ENCODE measurements at places on chromosomes 1 and 21. TPM values are rescaled to one million over a fixed set of nuclear protein-coding genes. Genes with fewer than 3 reads are reported as not detected.

DNA sequence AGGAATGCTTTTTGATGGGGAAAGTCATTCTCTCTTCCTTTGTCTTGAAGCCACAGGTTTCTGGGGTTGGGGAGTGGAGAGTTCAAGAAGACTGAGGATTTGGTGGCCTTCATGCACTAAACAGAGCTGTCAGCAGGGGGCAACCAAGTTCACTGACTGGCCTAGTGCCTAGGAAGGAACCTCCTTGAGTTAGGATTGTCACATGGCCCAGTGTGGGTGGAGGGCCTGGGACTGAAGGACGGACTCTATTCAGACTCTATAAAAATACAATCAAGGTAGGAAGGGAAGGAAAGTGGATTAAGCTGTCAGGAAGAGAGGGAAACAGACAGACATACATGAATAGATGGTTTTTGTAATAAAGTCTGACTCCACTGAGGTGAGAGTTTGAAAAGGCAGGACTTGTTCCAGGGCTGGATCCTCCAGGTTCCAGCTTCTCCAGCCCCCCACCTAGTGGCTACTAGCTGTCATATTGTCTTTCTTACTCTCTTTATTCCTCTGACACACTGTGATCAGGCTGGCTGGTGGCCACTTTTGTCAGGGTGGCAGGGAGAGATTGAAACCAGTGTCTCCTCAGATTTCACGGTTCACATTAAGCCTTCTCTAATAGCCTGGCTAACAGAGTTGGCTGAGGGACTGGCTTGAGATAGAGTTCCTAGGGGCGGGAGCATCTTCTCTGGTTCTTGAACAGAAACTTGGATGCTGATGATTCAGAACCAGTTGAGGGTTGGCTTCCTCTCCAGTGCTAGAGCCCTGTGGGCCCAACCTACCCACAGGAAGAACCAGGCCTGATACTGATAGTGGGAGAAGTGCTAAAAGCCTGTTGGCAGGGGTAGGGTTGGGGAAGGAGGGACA, 4.1 kb upstream of the SH3BGRL3 start:
- H3K27ac ChIP-seq = peak overlapping the region; percentile 97
- H3K4me3 ChIP-seq = peak overlapping the region; percentile 70
- peaks cover 61% of the 10 kb centered on the region for H3K4me1 ChIP-seq
- peaks cover 35% of the 10 kb centered on the region for H3K36me3 ChIP-seq
- H3K27me3 ChIP-seq = peaks cover 1% of the 10 kb centered on the region

GRCh38 chr1:22318279-22318981, 133.2 kb upstream of the ZBTB40 start:
- H3K27ac ChIP-seq = no peak overlapping the region
- no peak for DNase-seq
- H3K36me3 ChIP-seq = no peaks in the 10 kb centered on the region
- H3K4me3 ChIP-seq = no peak overlapping the region

GRCh38 chr1:169240449-169241232, 127.0 kb downstream of the NME7 start:
- H3K4me3 ChIP-seq = peak overlapping the region; percentile 62
- DNase-seq = no peak
- H3K4me1 ChIP-seq = peaks cover 12% of the 10 kb centered on the region
- H3K27ac ChIP-seq = no peak overlapping the region
- H3K27me3 ChIP-seq = no peaks in the 10 kb centered on the region

- peak overlapping the region; percentile 20 for H3K27ac ChIP-seq
- no peak overlapping the region for H3K4me3 ChIP-seq
- no peaks in the 10 kb centered on the region for H3K27me3 ChIP-seq
- peaks cover 64% of the 10 kb centered on the region for H3K4me1 ChIP-seq
Measured at GRCh38 chr1:111565968-111566367, 53.6 kb upstream of the RAP1A start.

DNA sequence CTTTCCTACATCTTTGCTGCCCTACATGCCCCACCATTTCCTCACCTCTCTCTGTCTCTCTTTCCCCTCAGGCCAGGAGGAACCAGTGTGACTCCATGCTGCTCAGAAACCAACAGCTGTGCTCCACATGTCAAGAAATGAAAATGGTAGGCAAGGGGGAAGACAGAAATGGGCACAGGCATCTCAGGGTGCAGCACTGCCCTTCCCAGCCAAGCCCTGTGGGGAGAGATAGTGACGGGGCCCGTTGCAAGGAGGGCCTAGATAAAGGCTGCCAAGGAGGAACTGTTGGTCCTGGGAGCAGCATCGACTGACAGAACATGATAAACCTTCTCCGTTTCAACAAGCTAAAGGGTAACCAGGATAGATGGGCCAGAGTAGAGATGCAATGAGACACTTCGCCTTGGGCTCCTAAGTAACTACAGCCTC, 12.5 kb upstream of the PIGC start:
- no peak overlapping the region for H3K27ac ChIP-seq
- no peak overlapping the region for H3K4me3 ChIP-seq
- H3K4me1 ChIP-seq = peaks cover 34% of the 10 kb centered on the region
- no peaks in the 10 kb centered on the region for H3K36me3 ChIP-seq
- peaks cover 3% of the 10 kb centered on the region for H3K27me3 ChIP-seq

DNA sequence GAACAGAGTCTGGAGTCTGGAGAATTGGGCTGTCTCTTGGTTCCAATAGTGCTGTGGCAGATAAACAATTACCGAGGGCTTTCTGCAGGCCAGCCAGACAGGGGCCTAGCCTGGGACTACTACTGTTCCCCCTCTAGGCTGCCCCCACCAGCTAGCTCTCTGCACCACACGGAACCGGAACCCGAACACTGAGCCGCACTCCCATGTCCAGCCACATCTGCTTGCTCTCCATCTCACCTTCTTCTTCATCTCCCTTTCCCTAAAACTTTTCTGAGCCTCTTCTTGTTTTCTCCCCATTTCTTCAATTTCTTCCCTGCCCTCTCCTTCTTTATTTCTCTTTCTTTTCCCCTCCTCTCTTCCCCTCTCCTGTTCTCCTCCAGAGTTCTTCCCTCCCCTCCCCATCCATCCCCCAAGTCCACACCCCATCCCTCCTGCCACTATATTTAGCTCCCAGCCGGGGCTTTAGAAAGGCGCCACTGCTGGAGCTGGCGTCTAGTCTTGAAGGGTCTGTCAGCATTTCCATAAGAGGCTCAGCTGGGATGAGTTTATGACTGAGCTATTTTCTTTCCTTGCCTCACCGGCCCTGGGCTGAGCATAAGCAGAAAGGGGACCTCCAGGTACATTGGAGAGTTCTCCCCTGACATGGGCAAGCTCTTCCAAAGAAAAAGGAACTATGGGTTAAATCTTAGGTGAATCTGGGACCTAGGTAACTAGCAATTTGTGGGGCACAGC, 25.7 kb upstream of the ATP2B4 start:
- H3K27me3 ChIP-seq = peaks cover 6% of the 10 kb centered on the region
- no peak overlapping the region for H3K4me3 ChIP-seq
- peaks cover 22% of the 10 kb centered on the region for H3K4me1 ChIP-seq
- no peak overlapping the region for H3K27ac ChIP-seq
- no peaks in the 10 kb centered on the region for H3K36me3 ChIP-seq

DNA sequence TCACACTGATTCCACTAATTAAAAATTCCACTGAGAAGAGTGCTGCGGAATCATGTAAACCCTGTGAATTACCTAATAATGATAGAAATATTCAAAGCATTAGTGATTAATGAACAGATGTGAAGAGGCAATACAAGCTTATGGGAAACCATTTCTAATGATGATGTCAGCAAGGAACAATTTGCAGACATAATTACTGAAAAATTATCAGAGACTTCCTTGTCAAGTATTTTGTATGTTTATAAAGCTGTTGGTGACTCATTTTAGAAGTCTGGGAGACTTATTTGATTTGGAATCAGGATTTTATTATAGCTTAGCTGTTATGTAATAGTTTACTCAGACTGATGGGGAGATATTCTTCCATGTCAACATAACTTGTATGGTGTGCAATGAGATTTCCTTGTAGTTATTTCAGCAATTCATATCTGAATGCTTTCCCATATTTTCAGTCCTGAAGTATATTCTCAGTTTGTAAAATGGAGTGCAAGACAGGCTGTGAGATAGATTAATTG, 135.5 kb downstream of the TGFB2 start:
- H3K4me3 ChIP-seq = peak overlapping the region; percentile 47
- H3K27me3 ChIP-seq = no peaks in the 10 kb centered on the region
- peak overlapping the region; percentile 93 for H3K27ac ChIP-seq
- peaks cover 5% of the 10 kb centered on the region for H3K36me3 ChIP-seq
- peak; percentile 89 for DNase-seq
- peaks cover 71% of the 10 kb centered on the region for H3K4me1 ChIP-seq

DNA sequence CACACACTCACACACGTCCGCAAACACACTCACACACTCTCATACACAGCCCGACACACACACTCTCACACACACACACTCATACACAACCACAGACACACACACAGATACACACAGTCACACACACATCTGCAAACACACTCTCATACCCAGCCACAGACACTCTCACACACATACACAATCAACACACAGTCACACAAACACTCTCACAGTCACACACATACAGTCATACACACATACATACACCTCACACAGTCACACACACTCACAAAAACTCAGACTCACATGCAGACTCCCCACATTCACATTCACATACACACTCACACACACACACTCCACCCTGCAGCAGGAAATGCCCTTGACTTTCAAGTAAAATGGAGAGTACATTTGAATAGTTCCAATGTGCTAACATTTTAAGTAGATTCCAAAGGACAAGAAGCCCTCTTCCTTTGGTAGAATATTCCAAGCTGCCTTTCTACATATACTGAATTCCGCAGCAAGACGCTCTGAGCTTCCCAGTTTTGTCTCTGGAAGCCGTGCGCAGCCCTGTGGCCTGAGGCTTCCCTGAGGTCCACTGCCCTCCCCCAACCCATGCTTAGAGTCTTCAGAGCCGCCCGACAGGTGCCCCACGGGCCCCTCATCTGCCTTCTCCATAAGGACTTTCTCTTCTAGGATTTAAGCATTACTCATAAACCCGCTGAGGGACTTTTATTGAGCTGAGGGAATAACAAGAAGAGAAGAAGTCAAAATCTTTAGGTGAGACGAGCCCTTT, 9.7 kb downstream of the BATF3 start:
- peaks cover 3% of the 10 kb centered on the region for H3K27me3 ChIP-seq
- no peak overlapping the region for H3K27ac ChIP-seq
- peaks cover 7% of the 10 kb centered on the region for H3K4me1 ChIP-seq
- H3K4me3 ChIP-seq = no peak overlapping the region
- no peaks in the 10 kb centered on the region for H3K36me3 ChIP-seq

GRCh38 chr1:29521438-29521715, 285.1 kb downstream of the PTPRU start:
- peaks cover 5% of the 10 kb centered on the region for H3K27me3 ChIP-seq
- DNase-seq = no peak
- H3K27ac ChIP-seq = no peak overlapping the region
- H3K4me1 ChIP-seq = no peaks in the 10 kb centered on the region

DNA sequence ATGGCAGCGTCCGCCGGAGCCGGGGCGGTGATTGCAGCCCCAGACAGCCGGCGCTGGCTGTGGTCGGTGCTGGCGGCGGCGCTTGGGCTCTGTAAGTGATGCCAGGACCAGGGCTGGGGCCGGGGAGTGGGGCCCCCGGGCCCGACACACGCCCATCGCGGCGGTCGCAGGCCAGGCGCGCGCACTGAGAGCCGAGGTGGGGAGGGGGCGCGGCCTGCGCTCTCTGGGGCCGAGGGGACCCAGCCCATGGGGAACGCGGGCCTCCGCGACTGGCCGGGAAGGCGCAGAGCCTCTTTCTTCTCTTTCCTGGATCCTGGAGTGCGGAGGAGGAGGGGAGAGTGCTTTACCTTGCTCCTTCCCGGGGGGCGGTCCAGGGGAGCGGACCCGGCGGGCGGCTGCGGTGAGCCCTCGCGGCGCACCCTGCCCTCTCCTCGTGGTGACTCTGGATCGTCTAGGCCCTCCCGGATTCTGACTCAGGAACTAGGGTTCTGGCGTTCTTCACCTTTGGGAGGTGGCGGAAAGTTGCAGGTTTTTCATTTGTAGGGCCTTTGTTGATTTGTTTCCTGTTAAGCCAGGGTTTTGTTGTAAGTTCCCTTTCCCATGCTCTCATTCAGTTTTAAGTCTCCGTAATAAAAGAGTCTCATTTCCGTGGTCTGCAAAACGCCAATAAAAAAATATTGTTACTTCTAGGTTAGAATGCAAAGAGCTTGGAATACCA, 529 bp downstream of the MPZL1 start:
- H3K4me1 ChIP-seq = peaks cover 75% of the 10 kb centered on the region
- peak overlapping the region; percentile 76 for H3K27ac ChIP-seq
- DNase-seq = no peak

DNA sequence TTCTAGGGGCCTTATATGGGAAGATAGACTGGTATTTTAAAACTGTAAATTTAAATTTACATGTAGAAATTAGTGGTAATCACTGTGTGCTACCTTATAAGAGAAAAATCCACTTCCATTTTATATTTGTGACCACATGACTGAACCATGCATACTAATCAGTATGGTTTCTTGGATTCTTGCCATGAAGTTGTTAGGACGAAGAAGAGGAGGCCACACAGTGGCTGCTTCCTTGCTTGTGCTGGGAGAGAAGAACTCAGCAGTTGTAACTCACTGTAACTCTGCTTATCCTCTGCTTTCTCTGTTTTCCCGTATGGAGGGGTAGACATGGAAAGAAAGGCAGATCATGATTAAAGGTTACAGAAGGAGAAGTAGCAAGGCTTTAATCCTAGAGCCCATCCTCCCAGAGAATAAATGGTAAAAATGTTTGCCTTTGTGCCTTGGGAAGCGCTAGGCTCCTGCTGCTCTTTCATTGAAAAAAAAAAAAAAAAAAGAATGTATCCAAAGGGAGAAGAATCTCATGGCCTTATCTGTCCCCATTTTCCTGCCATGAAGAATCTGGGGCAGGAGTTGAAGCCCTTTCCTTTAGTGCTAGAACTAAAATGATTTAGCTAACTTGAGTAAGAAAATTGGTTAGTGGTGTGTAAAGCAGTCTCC, 32.4 kb downstream of the KCTD3 start:
- peak overlapping the region; percentile 51 for H3K27ac ChIP-seq
- DNase-seq = peak; percentile 71
- peaks cover 29% of the 10 kb centered on the region for H3K36me3 ChIP-seq
- no peaks in the 10 kb centered on the region for H3K27me3 ChIP-seq
- H3K4me1 ChIP-seq = peaks cover 71% of the 10 kb centered on the region

- H3K4me3 ChIP-seq = peak overlapping the region; percentile 23
- no peaks in the 10 kb centered on the region for H3K36me3 ChIP-seq
- peak; percentile 90 for DNase-seq
Measured at GRCh38 chr21:28754127-28754611, 238.5 kb downstream of the LTN1 start.

- H3K36me3 ChIP-seq = no peaks in the 10 kb centered on the region
- peaks cover 2% of the 10 kb centered on the region for H3K27me3 ChIP-seq
- no peak for DNase-seq
- no peak overlapping the region for H3K4me3 ChIP-seq
- H3K4me1 ChIP-seq = peaks cover 12% of the 10 kb centered on the region
Measured at GRCh38 chr21:31298618-31299269, 45.3 kb downstream of the TIAM1 start.

- H3K4me3 ChIP-seq = no peak overlapping the region
Measured at GRCh38 chr1:185284533-185285276, 32.3 kb downstream of the IVNS1ABP start.

Gene UTS2
- total RNA-seq = not detected

Gene SLC45A1
- total RNA-seq = 1.5 TPM

Gene OR2T35
- not detected for total RNA-seq

Gene OR14K1
- total RNA-seq = not detected

Gene IFI44L
- total RNA-seq = 0.32 TPM

Gene PRR9
- not detected for total RNA-seq

Gene GPR25
- total RNA-seq = not detected
